Cerebellar nuclear complex (tissue), 1 donor: ENCODE measurements at places on chromosomes 3 and 15.

- no peak for DNase-seq
Observed at GRCh38 chr3:117681619-117682018, 972.0 kb downstream of the TUSC7 start.

- DNase-seq = no peak
Observed at GRCh38 chr3:38853011-38853410, 37.0 kb upstream of the SCN10A start.

DNA sequence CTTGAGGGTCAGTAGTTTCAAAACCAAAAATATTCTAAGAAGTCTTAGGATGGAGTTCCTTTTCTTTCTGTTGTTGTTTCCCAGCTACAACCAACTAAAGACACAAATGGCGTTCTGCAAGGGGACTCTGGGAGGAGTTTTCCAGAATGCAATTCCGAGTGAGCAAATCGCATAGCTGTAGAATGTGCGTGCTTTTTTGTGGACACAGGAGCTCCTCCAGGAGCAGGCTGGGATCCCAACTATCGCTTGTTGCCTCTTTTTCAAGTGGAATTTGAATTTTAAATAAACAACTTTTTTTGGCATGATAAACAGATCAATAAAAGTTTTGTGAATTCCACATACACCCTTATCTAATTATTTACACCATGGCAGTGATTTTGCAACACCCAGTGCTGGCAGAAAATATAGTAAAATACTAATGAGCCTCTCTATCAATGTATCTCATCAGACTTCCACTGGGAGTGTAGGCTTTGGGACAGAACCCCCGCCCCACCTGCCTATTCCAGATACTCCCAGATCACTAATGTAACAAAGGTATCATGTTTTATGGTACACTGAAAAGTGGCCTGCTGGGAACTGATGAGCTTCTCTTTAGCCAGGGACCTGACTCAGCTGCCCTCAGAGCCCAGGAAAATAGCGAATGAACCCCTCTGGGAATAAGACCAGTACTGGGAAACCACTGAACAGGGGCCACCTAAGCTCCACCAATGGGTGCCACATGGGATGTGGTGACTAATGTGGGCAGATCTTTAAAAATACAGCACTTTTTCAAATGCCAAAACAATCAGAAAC, 66.4 kb downstream of the LMCD1 start:
- no peak for DNase-seq

DNA sequence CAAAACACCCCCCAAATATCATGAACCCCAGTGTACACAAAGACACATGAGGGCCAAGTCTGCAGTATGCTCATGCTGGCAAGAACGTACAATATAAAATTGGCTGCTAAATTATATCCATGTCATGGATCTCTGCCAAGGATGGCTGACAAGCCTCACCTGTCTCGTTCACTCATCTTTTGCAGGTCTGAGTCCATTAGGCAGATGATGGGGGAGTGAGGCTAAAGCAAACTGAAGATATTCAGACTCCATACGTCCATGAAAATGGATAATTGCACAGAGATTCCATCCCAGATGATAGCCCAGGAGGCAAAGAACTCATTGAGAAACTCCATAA, 122.3 kb upstream of the PTPRG start:
- DNase-seq = no peak

- DNase-seq = no peak
Observed at GRCh38 chr3:117843356-117843755, 1133.8 kb downstream of the TUSC7 start.

DNA sequence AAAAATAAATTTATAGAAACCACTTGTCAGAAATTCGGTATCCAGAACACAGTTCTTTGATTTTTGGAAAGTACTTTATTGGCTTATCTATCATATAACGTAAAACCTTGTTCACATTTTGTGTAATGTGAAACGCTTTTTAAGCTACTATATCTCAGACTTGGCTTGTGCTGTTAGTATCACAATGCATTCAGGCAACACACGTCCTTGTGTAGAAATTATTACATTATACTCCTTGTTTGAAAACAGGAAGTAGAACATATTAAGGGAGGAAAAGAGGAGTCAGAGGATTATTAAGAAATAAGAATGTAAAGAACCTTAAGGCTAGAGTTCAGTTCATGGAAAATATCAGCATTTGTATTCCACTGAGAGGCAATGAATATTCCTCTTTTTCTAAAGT, 1.6 kb downstream of the DNAJC13 start:
- no peak for DNase-seq

DNA sequence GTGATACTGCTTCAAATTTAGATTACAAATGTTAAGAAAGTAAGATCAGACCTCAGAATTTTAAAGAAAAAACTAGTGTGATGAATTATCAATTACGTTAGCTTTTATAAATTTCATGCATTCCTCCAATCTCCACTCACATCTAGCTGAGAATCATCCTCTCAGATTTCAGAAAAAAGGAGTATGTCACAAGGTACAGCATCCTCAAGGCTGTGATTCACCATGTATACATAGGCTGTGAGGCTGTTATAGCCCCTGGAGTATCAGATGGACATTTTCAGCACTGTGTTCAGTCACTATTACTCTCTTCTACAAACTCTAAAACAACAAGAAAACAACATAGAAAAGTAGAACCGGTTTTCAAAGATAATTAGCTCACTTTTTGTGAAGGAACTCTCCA, 214.4 kb downstream of the PCCB start:
- no peak for DNase-seq

GRCh38 chr3:119227070-119227850, 13.4 kb downstream of the B4GALT4 start:
- DNase-seq = no peak

- DNase-seq = no peak
Observed at GRCh38 chr3:45896956-45897355, 10.6 kb downstream of the CCR9 start.

DNA sequence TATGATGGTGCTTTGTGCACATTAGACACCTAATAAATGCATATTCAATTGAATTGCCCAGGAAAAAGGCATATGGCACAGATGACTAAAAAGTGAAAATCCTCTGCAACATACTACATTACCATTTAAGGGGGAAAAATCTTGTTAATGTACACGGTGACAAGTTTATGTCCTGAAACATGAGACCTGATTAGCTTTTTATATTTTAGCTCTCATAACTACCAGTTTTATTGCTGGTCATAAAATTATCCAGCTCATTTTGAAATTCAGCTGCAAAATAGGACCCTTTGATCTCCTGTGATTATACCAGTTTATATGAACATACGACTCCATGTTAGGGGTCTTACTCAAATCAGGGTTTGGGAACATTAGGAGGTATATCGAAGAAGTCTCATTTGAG, 684.6 kb upstream of the CCDC54 start:
- DNase-seq = no peak

GRCh38 chr3:188700501-188700900, 471.3 kb upstream of the TPRG1 start:
- DNase-seq = no peak

DNA sequence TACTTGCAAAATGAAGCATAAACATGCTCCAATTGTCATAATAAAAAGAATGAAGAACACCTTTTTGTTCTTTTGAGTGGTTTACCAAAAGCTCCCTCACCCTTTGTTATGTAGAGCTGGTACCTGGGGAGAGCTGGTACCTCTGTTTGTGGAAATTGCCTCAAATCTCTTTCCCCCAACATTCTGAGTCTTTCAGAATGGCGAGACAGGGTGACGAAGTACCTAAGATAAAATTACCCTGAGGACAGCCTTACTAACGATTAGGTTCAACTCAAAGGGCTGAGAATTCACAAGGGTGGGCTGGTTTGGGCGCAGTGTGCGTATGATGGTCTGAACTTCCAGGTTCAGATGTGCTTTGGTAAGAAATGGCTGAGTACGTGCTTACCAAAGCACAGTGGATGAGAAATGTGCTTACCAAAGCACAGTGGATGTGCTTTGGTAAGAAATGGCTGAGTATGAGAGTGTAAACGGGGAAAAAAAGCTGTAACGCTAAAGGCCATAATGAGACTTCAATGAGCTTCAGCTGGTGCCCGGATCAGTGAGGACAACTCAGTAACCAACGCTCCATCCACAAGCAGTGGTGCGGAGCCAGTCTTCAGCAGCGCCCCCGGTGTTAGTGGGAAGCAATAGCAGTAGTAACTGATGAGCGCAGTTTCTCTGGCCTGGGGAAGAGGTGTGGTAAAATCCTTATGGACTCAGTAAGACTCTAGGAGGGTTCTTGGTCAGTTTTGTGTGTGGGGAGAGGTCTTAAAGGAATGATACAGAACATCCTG, 72.3 kb upstream of the LRIG1 start:
- no peak for DNase-seq

GRCh38 chr15:73265536-73266153, 103.1 kb downstream of the HCN4 start:
- DNase-seq = no peak

DNA sequence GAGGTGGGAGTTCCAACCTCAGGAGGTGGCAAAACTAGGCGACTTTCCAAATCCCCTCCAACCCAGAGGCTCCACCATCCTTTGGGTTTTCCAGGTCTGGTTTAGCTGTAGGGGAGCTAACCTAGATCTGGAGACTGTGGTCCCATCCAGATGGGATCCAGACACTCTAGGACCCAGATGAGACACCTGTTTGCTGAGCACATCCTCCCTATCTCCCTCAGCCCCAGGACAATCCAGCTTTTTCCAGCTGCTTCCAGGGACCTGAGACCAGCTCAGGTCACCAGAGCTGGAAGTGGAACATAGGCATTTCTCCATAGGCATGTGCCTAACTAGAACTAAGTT, 18.2 kb downstream of the CRTAP start:
- DNase-seq = no peak

GRCh38 chr3:140341817-140342403, 336.0 kb upstream of the TRIM42 start:
- DNase-seq = no peak

DNA sequence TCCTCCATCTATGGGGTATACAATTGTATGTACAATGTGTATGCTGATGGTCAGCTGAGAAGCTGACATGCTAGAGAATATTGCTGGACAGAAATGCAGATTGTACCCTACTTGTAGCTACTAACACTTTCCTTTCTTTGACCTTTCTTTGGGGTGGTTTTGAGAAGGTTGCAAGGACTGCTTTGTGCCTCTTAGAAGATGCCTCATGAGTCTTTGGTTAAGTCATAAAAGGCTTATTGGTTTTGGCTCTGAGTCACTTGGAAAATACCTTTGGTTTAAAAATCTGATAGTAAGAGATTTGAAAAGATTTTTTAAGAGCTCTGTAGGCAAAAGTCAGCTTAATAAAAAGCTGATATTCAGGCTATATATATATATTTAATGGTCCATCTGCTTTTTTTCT, 71.5 kb downstream of the ZMAT3 start:
- DNase-seq = no peak

DNA sequence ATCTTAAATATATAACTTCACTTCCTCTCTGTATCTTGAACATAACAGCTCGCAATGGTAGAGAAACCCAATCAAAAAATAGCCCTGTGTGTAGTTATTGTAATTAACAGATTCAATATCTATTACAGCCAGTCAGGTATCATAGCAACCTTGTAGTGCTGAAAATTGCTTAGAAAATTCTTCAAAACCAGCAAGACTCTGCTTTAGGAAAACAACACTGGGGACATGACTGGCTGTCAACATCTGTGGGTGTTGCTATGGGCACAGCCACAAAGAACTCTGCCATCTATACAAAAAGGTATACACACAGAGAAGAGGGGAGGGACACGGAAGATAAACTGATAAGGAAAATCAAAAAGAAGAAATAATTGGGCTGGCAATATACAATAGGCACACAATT, 101.2 kb downstream of the WDR72 start:
- DNase-seq = no peak

GRCh38 chr3:53711387-53711786, 134.8 kb downstream of the CHDH start:
- DNase-seq = no peak

DNA sequence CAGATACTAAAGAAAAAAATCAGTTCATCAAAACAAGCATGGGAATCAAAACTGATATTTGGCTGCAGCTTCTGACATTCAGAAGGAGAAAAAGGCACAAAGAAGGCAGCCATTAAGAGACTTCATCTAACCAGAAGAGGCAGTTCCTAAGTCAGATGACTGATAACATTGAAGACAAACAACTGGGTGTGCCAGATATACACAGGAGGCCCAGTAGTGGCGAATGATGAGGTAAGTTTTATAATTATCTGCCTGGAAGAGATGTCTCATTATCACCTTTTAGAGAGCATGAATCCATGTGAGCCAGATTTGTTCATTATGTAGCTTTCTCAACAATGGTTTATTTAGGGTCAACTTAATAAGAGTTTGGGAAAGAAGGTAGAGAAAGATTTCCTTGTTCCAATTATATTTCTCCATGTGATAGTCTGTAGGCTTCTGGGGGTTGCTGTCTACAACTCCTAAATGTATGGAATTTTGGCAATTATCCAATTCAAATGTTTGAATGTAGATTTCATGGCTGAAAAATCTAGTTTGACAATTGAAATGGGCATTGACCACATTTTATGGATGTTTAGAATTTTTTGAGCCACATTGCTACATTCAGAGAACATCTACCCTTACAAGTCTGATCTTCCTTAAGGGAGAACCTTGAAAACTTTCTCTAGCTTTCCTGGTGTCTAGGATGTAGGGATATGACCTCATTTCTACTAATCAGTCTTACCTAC, 50.4 kb upstream of the RASGRF1 start:
- DNase-seq = no peak

DNA sequence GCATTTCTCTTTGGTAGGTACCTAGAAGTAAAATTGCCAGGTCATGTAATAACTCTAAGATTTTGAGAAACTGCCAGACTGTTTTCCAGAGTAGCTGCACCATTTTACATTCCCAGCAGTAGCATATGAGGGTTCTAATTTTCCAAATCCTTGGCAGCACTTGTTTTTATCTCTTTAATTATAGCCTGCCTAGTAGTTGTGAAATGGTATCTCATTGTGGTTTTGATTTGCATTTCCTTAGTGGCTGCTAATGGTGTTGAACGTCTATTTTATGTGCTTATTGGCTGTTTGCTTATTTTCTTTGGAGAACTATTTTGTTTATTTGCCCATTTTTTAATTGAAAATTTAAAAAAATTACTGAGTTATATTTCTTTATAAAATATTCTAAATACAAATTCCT, 117.9 kb downstream of the TCF12 start:
- DNase-seq = no peak

DNA sequence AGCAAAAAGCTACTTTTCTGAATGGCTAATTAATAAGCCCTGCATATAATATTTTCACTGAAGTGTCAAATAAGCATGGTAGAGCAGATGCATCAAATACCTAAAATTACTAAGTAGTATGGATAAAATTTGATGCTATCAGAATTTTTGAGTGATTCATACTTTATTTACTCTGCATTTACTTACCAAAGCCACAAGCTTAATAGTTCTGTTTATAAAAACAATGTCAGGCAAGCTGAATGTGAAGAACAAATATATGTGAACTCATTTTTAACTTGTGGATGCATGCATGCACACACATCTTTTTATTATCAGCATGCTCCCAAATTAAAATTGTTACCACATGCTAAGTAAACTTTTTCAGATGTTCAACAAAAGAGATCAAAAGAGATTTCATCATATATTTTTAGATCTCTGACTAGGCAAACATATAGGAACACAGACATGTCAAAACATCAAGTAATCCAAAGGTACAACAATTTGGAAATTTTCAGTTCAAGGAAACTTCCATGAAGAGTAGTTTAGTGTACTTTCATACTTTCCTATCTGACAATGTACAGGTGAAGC, 969.4 kb downstream of the ROBO1 start:
- no peak for DNase-seq

GRCh38 chr3:149867563-149867962, 54.5 kb downstream of the RNF13 start:
- no peak for DNase-seq
